Endodermal cell (in vitro differentiated cells): ENCODE measurements at places on chromosomes 5 and 9. TPM values are rescaled to one million over a fixed set of nuclear protein-coding genes. Genes with fewer than 3 reads are reported as not detected.

DNA sequence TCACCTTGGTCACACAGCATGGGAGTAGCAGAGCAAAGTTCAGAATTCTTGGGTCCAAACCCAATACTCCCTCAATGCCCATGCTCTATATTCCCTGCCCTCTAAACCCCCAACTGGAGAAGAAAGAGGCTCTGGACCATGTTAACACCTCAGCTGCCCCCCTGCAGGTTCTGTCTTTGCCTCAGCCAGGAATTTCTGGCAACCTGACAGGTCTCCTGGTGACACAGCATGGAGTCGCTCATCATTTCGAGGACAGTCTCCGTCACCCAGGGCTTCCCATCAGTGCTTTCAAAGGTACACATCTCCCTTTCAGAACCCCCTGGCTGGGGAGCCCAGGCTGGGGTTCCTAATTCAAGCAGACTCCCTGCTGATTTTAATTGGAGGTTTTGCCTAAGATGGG is 189.5 kb downstream of the BRINP1 start:
- no peaks in the 10 kb centered on the region for H3K4me1 ChIP-seq
- H3K4me3 ChIP-seq = no peak overlapping the region
- DNase-seq = peak; percentile 81
- H3K27ac ChIP-seq = no peak overlapping the region
- H3K36me3 ChIP-seq = no peaks in the 10 kb centered on the region

DNA sequence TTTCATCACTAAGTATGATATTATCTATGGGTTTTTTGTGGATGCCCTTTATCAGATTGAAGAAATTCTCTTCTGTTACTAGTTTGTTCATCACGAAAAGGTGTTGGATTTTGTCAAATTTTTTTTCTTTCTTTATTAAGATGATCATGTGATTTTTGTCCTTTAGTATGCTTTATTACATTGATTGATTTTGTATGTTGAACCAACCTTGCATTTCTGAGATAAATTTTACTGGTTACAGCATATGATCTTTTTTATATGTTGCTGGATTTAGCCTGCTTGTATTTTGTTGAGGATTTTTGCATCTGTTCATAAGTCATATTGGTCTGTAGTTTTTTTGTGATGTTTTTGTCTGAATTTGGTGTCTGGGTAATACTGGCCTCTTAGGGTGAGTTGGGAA is 42.8 kb downstream of the RAD23B start:
- H3K4me3 ChIP-seq = no peak overlapping the region
- no peak overlapping the region for H3K27ac ChIP-seq
- DNase-seq = no peak
- no peaks in the 10 kb centered on the region for H3K27me3 ChIP-seq
- H3K4me1 ChIP-seq = peaks cover 4% of the 10 kb centered on the region
- peaks cover 99% of the 10 kb centered on the region for H3K36me3 ChIP-seq

- no peaks in the 10 kb centered on the region for H3K36me3 ChIP-seq
- no peak overlapping the region for H3K4me3 ChIP-seq
- no peak overlapping the region for H3K27ac ChIP-seq
- H3K4me1 ChIP-seq = no peaks in the 10 kb centered on the region
Measured at GRCh38 chr9:89616411-89616810, 11.6 kb downstream of the GADD45G start.

- no peak overlapping the region for H3K4me3 ChIP-seq
- H3K27ac ChIP-seq = no peak overlapping the region
- no peaks in the 10 kb centered on the region for H3K27me3 ChIP-seq
- no peaks in the 10 kb centered on the region for H3K36me3 ChIP-seq
- H3K4me1 ChIP-seq = no peaks in the 10 kb centered on the region
Measured at GRCh38 chr5:64625678-64626077, 64.6 kb upstream of the SHISAL2B start.

The OR1L8 gene
- not detected in 3 replicates for total RNA-seq
